AML-193 (cell line): ENCODE measurements at places on chromosomes 16 and 17.

DNA sequence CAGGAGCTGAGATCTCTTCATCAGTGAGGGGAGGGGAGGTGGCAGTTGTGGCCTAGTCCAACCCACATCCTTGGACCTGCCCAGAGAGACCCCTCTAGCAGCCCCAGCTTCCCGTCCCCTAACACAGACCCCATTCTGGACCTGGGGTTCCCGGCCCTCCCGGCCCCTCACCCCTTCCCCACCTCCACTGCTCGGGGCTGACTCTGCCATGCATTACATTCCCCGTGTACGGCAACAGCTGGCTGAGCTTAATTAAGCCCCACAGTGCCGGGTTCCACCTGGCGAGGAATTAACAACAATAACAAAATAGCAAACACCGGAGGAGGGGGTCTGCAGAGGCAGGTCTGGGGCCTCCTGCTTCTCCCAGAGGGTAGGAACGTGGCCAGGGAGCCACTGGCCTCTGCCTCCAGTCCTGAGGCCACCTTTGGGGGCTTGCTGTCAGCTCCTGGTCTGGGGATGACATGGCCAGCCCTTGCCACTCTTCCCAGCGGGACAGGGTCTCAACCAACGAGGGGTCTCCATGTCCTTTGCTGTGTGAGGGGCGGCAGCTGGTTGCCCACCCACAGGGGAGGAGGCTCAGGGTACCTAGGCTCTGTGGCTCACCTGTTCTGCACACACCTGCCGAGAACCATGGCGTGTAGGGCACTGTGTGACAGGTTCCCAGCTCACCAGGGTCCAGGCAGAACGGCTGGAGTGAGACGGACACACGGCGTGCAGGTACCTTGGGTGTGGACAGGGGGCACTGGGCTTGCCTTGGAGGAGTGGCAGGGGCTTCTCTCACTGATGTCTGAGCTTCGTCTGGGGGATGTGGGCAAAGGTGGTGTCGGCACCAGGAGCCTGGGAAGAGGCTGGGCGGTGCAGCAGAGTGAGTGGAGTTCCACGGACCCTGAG lies 46.9 kb upstream of the CBFA2T3 start:
- DNase-seq, result no peak

DNA sequence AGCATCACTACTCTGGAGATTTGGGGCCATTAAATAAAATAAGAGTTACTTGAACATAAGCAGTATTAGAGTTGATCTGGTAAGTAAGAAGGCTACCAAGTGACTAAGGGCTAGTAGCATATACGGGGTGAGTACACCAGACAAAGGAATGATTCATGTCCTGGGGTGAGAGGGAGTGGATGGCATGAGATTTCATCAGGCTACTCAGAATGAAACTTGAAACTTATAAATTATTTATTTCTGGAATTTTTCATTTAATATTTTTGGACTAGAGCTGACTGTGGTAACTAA lies 2.3 kb downstream of the SLFN5 start:
- DNase-seq, result no peak

GRCh38 chr16:72985148-72985941 lies 62.6 kb downstream of the ZFHX3 start:
- no peak for DNase-seq

DNA sequence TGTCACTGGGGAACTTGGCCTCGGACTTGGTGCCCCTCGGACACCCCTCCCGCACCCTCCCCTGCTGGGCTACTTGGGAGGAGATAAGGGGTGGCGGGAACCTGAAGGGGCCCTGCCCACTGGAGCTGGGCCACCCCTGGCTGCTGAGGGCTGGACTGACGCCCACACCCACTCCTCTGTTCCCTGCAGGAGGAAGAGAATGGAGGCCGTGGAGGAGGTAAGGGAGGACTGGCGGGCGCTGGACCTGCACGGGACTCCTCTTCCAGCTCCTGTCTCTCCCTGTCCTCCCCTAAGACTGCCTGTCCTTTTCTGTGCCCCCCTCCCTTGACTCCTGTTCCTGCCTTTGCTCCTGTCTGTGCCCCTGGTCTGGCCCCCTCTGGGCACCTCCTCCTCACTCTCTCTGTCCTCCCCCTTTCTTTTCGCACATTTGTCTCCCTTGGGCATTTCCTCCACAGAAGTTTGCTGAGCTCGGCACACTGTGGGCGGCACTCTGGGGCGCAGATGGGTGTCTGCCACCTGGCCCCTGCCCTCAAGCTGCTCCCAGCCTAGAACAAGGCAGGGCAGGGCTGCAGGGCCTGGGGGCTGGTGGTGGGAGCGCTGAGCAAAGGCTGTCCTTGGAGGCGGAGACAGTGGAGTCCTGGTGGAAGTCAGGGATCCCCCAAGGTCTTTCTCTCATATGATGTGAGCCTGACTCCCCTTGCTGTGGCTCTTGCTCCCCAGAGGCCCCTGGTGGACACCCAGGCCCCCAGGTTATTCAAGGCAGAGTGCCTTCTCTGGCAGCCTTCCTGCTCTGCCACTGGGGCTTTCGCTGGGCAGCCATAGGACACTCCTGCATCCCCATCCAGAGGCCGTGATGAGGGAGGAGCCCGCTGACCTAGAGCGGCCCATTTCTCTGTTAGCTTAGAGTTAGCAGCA lies 32.7 kb downstream of the ARHGAP23 start:
- no peak for DNase-seq

GRCh38 chr17:44916781-44917241 lies 1.5 kb upstream of the GFAP start:
- no peak for DNase-seq

GRCh38 chr16:68506331-68507053 lies 32.6 kb upstream of the ZFP90 start:
- DNase-seq, result no peak

GRCh38 chr17:28216528-28216927 lies 102.5 kb upstream of the TMEM97 start:
- DNase-seq, result peak; percentile 42

DNA sequence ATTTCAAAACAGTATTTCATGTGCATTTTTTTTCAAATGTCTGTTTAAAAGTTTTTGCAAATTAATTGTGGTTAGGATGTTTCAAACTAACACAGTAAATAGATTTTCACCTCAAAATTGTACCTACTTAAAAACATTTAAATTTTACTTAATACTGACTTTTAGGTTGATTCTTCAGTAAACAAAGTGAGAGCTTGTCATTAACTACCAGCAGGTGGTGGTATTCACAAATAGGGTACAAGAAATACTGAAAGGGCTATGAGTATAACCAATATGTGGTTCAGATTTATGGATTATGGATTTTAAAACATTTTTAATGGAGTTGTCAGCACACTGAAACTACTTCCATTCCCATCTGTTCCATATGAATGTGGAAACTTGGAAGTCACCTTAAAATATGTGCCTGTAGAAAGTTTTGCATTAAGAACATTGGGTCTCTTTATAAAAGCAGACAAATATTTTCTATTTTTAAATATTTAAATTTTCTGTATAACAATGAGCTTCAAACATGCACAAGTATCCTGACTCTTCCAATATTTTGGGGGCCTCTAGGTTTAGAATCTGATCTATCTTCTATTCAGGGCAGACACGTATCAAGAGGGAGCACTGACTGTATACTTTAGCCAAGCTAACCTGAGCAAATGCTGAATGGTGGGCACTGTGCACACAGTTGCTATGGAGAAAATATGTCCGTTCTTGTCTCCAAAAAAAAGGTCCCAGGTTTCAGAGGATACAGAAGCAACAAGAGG lies 155.6 kb downstream of the SNX11 start:
- DNase-seq, result peak; percentile 19

DNA sequence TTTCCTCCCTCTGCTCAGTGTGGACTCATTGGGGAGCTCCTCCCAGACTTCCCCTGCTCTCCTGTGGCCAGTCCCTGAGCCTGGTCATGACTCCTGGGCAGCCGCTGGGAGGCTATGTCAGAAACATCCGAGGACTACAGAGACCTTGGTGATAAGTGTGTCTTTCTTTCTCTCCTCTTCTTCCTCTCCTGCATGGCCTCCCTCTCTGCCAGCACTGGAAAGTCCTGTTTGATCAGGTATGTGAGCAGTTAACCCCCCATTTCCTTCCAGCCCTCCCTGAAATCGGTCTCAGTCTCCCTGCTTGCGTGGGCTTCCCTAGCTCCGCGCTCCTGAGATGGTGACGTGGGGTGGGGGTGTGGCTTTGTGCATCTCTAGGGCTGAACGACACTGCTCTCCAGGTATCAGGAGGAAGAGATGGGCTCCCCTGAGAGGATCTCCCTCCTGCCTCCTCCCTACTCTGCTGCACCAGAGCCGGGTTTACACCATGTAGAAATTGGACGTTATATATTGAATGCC lies 2.1 kb downstream of the RHBDL3 start:
- DNase-seq, result no peak

DNA sequence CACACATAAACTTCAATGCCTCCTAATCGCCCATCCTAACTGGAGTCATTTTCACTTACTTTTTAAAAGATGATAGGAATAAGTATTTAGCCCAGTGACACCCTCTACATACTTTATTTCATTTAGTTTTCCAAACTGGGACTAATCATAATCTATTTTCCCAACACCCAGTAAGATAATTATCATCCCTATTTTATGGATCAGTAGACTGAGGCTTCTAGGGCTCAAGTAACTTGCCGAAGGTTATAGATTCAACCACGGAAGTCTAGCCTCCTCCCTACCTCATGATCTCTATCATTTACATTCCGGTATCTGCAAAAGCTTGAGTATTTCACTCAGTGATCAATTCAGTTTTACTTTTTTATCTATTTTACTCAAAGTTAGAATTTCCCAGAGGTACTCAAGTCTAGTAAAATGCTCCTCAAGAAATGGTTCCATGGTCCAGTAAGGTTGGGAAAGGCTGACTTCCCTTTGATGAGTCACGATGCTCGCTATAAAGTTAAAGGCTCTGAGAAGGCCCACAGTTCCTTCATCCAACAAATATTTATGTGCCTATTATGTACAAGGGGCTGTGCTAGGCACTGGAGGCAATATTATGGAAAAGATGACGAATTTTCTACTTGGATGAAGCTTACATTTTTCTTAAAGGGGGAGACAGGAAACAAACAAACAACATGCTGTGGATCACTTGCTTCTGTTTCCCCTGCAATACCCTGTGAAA lies 75.1 kb downstream of the TOX3 start:
- DNase-seq, result no peak
